CD4-positive, alpha-beta T cell treated with Interleukin-21 for 1 hour (primary cell): ENCODE measurements at places on chromosomes 5 and 9.

DNA sequence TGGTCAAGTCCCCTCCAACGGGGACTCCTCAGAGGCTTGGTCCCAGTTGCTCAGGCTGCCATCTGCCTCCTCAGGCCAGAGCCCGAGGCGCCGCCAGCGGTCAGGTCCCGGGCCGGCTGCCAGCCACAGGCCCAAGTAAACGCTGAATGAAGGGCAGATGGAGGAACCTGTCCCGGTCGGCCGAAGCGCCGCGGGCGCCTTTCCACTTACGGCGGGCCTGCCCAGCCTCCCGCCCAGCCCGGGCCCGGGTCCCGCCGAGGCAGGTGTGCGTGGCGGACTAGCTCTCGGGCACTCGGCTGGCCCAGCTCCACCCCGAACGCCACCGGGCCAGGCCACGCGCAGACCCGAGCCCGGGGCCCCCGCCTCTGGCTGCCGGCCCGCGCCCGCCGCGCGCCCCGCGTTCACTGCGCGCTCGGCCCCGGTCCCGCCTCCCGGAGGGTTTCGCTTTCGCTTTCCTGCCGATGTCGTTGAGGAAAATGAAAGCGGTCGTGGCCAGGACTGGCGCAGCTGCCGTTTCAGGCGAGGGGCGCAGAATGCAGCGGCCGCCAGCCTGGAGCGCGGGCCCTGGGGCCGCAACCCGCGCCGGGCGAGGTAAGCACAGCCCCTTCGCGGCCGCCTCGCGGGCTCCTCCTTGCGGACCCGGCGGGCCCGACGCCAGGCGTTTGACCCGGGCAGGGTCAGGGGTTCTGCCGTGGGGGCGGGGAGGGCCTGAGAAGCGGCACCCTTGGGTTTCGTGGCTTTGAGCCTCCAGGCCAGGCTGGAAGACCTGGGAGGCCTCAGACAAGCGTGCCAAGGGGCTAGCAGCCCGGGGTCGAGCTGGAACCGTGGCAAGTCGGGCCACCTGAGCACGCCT lies 41.2 kb downstream of the SLC22A5 start:
- DNase-seq: peak; percentile 91

- DNase-seq: no peak
Observed at GRCh38 chr9:130944510-130945058, 5.5 kb upstream of the FIBCD1 start.

DNA sequence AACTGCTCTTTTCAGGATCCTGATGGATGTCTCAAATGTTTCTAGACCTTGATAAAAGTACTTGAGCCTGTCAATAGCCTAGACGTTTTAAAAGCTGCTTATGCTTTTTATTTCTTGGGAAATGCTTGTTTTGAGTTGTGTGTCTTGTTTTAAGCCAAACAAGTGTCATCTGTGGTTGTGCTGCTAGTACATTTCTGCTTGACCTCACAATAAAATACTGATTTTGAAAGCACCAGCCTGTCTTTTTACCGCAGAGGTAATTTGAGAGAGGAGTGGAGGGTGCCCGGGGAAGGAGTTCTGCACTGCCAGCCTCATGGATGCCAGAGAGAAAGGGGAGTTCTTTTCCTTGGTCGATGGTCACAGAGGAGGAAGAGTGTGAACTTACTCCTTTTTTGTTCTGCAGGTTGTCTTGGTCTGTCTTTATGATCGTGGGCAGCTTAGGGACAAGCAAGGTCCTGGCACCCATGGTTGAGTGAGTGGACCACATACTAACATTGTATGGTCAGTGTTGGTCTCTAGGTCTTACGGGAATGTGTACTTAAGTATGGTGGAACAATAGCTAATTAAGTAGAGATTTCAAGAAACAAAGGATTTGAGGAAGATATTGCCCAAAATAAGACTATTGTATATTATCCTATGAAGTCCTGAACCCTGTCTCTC lies 61.0 kb downstream of the TRIO start:
- no peak for DNase-seq

DNA sequence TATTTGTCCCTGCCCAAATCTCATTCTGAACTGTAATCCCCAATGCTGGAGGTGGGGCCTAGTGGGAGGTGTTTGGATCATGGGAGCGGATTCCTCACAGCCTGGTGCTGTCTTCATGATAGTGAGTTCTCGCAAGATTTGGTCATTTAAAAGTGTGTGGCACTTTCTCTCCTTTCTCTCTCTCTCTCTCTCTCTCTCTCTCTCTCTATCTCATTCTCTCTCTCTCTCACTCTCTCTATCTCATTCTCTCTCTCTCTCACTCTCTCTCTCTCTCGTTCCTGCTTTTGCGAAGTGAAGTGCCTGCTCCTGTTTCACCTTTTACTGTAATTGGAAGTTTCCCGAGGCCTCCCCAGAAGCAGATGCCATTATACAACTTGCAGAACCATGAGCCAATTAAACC lies 207.3 kb upstream of the NR4A3 start:
- no peak for DNase-seq

GRCh38 chr5:68350176-68350575 lies 134.6 kb downstream of the PIK3R1 start:
- DNase-seq: no peak

- no peak for DNase-seq
Observed at GRCh38 chr9:74025402-74025925, 471.7 kb upstream of the RORB start.

- peak; percentile 28 for DNase-seq
Observed at GRCh38 chr9:21002040-21002439, 29.4 kb downstream of the HACD4 start.

GRCh38 chr9:97501177-97501971 lies at the start of gene TMOD1:
TSS of gene TMOD1 (plus strand) at chr9:97501666. CDS start at chr9:97524189, 22,523 bp downstream.
- DNase-seq: peak; percentile 31

DNA sequence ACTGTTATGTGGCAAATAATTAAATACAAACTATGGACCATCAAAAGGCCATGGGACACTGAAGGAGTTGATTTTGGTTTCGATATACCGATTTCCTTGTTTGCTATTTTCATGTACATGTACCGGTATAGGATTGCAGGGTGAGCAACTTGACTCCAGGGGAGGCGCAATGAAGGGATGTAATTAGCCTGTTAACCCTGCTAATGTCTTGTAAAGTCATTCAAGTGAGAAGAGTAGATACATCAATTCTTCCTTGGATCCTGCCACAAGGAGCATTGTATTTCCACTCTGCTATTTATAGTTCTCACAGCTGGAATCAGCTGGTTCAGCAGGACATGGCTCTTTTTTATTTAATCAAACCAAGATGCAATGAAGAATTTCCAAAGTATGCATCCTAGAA lies 102.0 kb downstream of the STK32A start:
- no peak for DNase-seq

GRCh38 chr5:81146031-81146430 lies 87.1 kb upstream of the CKMT2 start:
- no peak for DNase-seq

GRCh38 chr9:99253134-99253533 lies 31.1 kb downstream of the SEC61B start:
- DNase-seq: no peak

DNA sequence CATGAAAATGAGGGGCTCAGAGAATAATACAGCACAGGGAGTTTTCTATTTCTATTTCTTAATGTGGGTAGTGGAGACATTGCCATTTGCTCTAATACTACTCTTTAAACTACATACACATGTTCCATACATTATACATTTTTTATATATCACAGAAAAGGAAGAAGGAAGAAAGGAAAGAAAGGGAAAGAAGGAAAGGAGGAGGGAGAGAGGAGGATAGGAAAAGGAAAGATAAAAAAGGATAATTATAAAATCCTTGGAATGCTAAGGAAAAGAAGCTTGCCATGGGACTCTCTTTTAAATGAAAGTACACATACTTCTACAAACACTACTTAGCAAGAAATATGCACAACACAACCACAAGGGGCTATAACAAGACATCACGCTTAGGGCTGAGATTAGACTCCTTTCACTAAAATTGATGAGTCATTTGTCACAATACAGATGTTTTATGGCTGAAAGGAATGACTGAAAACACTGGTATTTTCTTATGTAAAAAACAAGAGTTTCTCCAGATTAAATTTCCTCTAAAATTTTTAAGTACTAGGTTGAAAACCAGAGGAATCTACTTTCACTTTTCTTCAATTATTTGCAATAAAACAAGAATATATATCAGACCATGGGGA lies 219.8 kb downstream of the ARL15 start:
- DNase-seq: no peak

DNA sequence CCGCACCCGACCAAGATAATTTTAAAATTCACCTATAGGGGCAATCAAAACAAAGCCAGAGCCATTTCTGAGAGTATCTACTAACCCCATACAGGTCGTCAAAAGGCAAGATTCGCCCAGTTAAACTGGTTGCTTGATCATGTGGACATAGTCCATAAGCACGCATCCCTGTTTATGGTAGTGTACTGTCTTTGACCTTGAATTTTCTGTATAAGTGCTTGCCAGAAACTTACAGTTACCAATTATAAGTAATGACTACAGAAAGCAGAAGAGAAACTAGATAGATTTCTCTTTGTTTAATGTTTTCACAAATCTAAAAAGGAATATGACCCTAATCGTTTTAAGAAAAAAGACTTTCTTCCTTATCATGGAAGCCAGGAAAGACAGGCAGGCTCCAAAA lies 25.6 kb downstream of the SLC31A1 start:
- DNase-seq: no peak

GRCh38 chr5:107242411-107243219 lies 428.1 kb downstream of the EFNA5 start:
- DNase-seq: no peak

GRCh38 chr5:14594378-14595074 lies 12.9 kb downstream of the OTULINL start:
- peak; percentile 19 for DNase-seq

- DNase-seq: peak; percentile 57
Observed at GRCh38 chr5:77155179-77155785, 55.2 kb upstream of the PDE8B start.

GRCh38 chr5:127305493-127305892 lies 14.9 kb downstream of the MEGF10 start:
- DNase-seq: no peak

DNA sequence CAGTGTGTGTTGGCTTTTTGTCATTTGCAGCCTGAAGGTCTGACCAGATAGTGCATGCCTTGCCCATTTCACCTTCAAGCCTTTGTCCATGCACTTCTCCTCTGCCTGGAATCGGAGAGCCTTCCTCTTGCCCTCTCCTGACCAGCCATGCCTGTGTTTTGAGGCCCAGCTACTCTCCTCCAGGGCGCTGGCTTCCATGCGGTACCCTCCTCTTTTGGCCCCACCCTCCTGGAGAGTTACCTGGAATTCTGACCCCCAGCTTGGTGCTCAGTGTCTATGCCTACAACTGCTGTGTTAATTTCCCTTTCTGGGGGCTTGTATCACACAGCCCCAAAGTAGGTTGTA lies 52.5 kb downstream of the CXXC5 start:
- no peak for DNase-seq

DNA sequence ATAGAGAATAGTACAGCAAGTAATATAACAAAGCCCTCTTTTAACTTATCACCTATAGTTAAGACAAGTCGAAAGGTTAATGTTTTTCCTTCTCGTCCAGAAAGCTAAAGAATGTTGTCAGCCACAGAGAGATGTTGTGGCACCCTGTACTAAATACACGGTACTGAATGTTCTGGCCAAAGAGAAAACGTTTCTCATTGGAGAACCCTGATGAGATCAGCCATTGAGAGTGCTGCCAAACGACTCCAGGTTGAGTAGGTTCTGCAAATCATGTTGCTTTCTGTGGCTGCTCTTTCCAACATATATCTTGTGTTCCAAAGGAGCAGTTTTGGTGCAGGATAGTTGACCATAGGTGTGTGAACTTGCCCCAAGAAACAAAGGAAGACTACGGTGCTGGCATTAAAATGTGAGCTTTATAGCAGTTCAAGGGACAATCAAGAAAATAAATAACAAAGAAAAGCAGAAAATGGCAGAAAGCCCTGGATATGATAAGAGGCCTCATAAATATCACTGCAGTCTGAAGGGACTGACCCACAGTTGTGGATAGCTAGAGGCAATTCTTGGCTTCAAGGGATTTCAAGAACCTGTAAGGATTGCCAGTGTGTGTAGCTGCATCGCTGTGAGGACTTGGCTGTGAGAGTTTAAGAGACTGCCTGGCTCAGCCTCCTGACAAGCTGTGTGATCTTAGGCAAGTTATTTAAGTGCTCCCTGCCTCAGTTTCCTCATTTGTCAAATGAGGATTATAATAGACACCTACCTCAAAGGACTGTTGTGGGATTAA lies 102.7 kb downstream of the ARHGEF28 start:
- no peak for DNase-seq
